NCI-H1092 (cell line): ENCODE measurements at places on chromosomes 6 and 20.

- DNase-seq: no peak
These were observed 12.7 kb downstream of the TREML2 start for GRCh38 chr6:41187924-41188886.

DNA sequence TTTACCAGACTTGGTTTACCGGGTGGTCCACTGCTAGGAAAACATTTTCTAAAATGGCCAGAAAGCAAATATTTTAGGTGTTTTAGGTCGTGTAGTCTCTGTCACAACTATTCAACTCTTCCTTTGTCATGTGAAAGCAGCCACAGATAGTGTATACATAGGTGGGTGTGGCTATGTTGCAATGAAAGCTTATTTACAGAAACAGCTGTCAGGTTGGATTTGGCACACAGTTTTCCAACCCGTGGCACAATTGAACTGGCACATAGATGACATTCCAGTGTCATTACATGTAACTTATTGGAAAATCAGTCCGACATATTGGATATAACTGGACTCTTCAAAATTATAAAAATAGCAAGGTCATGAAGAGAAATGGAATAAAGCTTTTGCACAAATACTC is 68.9 kb upstream of the KCNQ5 start:
- DNase-seq: no peak

GRCh38 chr6:150142097-150142669 is 661 bp upstream of the PPP1R14C start:
- no peak for DNase-seq

- no peak for DNase-seq
These were observed 7.8 kb downstream of the HCRTR2 start for GRCh38 chr6:55182016-55182650.

- no peak for DNase-seq
These were observed 74.0 kb upstream of the GLP1R start for GRCh38 chr6:38974389-38975151.

GRCh38 chr6:110874880-110875547 is 429 bp downstream of the AMD1 start:
- DNase-seq: peak; percentile 4

- peak; percentile 25 for DNase-seq
These were observed 1.1 kb upstream of the JAG1 start for GRCh38 chr20:10674684-10675449.
